Hepatic stellate cell (primary cell): ENCODE measurements at places on chromosomes 3 and 15.

DNA sequence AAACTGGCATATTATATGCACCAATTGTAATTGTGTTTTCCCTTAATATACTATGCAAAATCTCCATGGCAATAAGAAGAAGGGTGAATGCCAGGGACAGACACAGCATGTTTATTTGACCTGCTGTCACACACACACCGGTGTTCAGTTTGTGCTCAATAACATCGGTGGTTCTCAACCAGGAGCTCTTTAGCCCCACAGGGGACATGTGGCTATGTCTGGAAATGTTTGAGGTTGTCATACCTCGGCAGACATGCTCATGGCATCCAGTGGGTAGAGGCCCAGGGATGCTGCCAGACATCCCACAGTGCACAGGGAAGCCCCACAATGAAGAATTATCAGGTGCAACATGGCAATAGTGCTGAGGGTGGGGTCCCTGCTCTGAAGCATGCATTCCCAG lies 38.2 kb downstream of the GLB1 start:
- DNase-seq, result no peak

DNA sequence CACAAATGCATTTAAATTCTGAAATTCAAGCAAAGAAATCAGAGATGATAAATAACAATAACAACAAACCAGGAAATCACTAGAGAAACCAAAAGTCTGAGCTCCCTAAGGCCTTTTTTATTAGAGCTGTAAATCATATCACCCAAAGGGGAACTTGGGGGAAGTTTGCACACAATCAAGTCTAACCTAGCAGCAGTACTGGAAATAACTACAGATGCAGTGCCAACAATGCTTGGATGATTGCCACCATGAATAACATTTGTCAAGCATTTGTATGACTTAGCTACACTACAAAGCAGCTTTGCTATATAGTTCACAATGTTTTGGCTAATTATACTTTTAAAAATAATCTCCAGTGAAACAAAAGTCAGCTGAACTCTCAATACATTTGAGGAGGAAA lies 27.8 kb downstream of the SHQ1 start:
- DNase-seq, result no peak

- DNase-seq, result no peak
Measured at GRCh38 chr3:171892457-171892856, 49.3 kb downstream of the TMEM212 start.

DNA sequence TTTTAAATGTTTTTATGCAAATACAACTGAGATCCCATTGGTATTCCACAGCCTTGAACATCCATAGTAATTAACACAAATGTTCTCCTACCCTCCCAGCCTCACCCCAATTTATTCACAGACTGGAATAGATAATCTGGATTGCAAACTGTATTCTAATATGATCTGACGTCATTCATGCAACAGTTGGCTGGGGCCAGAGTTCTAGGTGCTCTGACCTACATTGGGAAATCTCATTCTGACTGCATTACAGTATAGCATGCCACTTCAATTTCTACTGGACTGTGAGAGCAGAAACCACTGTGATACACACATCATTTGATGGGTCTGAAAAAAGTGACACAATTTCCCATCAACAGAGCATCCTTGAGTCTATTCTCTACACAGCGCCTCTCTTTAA lies 403.1 kb downstream of the MAGI1 start:
- DNase-seq, result no peak

- peak; percentile 43 for DNase-seq
Measured at GRCh38 chr3:30649572-30650318, 43.3 kb downstream of the TGFBR2 start.

GRCh38 chr3:49859576-49860305 lies 3.4 kb upstream of the TRAIP start:
- no peak for DNase-seq

DNA sequence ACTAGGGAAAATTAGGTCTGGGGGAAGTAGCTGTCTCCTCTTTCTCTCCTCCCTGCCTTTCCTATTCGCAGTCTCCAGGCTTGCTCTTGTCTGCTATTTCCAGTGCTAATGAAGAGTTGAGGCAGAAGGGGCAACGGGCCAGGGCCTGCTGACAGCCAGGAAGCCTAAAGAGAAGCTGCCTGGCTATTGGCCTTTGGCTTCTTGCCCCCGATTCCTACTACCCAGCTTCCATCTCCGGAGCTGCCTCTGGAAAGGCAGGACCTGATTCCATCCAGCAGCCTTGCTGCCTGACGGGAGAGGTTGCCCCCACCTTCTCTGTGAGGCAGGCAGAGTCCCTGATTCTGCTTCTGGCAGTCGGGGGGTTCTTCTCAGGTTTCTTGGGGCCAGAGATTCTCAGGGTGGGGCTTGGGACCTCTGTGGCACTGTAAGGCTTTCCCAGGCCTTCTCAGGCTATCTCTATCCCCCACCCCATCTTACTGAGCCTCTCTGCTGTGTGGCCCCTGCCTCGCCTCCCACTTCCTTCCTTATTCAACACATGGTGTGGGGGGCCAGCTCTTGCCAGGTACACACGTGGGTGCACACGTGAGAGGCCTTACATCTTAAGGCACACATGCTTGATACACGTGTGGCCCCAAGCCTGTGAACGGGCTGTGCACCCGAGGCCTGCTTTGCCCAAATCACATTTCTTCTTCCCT lies 18.2 kb upstream of the JMJD7 start:
- DNase-seq, result no peak

GRCh38 chr3:183410280-183410679 lies 18.1 kb downstream of the MCF2L2 start:
- no peak for DNase-seq

GRCh38 chr3:88141458-88142083 lies 8.2 kb upstream of the C3orf38 start:
- peak; percentile 8 for DNase-seq

- DNase-seq, result no peak
Measured at GRCh38 chr3:168157903-168158302, 62.2 kb upstream of the GOLIM4 start.

- no peak for DNase-seq
Measured at GRCh38 chr3:78703944-78704343, 1063.9 kb downstream of the ROBO1 start.

DNA sequence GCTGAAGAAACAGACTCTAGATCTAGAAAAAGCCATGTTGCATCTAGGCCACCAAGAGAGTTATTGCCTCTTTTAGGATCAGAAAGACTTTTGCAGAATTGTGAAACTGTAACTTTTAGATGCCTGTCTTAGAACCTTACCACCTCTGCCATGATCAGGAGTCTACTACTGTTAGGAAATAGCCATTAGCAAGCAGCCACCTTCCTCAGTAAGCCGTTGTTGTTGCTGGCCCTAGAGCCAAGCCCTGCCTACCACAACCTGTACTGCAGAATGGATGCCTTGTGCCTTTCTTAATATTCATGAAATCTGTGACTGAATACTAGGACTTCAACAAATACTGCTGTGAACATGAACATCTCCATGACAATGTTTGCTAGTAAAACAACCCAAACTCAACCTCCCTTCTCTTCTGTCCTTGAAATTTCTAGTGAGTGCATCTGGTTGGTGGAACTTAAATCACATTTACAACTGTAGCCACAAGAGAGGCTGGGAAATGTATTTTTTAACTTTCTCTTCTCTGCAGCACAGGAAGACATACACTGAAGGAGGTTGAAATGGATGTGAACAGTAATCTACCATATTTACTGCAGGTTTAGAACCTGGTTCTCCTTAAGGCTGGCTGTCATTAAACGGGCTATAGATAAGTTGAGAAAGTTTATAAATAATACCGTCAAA lies 20.7 kb downstream of the RASA2 start:
- DNase-seq, result no peak

GRCh38 chr3:109804697-109805096 lies 467.4 kb upstream of the DPPA4 start:
- DNase-seq, result no peak

DNA sequence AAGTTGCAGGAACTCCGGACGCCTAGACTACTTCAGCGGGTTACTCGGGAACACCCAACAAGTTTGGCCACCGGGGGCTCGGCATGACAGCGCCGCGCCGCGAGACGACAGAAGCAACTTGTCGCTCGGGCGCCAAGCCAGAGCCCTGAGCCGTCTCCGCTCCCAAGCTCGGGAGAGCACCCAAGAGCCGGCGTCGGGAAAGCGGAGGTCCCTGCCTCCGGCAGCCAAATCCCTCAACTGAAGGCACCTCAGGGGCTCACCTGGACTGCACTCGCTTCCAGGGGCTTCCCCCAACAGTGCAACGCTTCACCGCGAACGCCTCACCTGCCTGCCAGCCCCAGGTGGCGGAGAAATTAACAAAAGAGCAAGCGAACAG lies 640 bp downstream of the MB21D2 start:
- peak; percentile 70 for DNase-seq

- DNase-seq, result peak; percentile 57
Measured at GRCh38 chr3:188348435-188349244, 194.7 kb downstream of the LPP start.

DNA sequence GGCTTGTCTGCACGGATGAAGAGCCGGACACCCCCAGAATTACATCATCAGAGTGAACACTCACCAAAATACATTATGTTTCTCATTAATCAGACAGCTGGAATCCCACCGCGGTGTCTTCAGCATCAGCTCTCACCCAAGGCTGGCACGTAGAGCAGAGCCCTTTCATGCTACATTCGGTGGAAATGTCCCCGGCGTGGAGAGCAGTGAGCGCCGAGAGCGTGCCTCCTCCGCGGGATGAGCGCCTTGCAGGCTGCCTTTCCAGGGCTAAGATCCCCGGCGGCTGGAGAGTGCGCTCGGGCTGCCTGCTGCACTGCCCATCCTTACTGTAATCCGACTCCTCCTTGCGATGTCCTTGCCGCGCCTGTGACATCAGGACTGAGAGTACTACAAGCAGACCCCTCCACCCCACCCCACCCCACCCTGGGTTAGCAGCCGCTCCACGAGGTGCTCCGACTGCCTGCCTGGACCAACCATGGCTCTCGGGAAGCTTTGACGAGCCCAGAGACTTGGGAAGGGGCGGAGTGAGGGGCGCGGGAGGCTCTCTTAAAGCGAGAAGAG lies at the start of gene ZNF385D:
Gene ZNF385D, minus strand, starts transcription at position 380 of the 561 bp plus-strand sequence. Its CDS starts 294 bp downstream, at position 86.
- DNase-seq, result peak; percentile 13

DNA sequence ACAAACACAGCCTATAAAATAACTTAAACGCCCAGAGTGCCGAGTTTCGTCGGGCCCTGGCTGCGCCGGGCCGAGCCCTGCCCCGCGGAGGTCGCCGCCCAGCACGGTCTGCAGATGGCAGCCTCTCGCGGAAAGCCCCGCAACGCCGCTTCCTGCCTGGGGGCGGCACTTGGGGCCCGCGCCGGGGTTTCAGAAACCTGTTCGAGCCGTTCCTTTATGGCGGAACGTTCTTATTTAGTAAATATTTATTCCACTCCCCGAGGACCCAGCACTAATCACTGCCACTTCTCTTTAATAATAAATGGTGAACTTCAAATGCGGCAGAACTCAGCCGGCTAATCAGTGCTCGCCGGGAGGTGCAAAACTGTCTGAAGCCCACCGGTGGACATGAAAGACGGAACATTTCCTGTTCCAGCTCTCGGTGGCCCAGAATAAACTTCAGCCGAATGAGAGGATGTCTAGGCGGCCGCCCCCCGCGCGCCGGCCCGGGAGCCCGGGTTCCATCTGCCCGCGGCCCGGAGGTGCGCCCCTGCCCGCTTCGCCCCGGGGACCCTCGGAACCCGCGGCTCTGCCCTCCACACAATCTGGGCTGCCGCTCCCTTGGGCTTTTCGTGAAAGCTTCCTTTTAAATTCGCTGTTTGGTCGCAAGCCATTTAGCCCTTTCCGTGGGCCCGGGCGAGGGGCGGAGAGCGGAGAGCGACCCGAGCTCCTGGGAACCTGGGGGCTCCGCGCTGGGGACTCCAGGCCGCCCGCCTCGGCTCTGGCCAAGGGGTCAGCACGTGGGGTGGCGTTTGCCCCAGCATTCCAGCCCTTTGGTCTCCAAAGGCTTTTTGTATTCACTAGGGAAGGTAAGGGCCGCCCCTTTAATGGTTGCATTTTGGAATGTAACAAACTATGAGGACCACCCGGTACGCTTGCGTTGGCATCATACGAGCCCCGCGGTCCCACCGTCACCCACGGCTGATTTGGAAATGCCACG lies 110.8 kb upstream of the ATP11B start:
- DNase-seq, result peak; percentile 14

DNA sequence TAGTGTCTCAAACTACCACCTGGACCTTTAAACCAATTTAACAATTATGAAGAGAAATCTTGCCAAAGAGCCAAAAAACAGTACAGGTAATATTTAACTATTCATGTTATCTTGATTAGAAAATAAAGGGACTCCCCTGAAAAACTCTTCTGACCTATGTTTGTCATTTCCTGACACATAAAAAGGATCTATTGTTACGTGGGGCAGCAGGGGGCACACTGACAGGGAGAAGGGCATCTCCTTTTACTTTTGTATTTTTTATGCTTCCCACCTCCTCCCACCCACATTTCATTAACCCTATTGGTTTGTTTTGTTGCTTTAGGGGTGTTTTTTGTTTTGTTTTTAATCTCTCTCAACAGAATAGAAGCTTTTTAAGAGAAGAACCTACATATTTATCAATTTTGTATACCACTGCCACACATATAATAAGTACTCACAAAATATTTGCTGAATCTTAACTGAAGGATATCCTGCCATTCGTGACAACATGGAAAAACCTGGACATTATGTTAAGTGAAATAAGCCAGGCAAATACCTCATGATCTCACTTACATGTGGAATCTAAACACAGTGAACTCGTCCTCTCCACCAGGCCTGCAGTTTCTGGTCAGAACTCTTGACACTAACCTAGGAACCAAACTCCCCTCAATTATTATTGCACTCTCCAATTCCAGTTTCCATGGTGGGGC lies 17.7 kb downstream of the STAG1 start:
- DNase-seq, result no peak

DNA sequence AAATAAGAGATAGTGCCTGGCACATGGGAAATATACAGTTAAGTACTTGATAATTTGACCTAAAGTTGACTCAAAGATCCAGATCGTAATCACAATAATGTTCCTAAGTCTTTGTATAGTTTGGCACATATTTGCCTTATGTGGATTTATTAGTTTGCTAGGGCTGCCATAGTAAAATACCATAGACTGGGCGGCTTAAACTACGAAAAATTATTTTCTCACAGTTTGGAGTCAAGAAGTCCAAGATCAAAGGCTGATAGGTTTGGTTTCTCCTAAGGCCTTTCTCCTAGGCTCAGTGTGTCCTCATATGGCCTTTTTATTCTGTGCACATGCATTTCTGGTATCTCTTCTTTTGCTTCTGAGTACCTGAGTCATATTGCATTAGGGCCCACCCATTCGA lies 453.7 kb downstream of the NAALADL2 start:
- no peak for DNase-seq

GRCh38 chr15:76756381-76756780 lies 148.8 kb downstream of the SCAPER start:
- peak; percentile 1 for DNase-seq
